ENCODE measurements at places on chromosomes 6 and 20.
A peak's percentile ranks its signal among the peaks of the same experiment; 100 is the strongest.

GRCh38 chr6:135146162-135146934, 34.8 kb upstream of the MYB start:
- no peak for DNase-seq

DNA sequence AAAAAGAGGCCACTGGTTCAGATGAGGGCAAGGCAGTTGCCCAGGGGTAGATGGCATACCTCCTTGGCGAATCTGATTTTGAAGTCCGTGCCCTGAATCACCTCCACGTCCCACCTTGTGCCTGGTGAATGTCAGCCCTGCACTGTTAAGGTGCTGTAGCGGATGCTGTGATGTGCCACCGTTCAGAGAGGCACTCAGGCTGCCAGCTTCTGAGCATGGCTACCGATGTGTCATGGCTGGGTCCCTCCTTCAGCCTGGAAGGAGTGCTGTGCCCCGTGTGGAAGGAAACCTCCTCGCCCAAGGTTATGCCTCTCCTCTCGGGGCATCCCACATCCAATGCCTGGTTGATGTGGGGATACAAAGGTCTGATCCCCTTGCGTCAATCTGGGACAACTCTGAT, 43.6 kb downstream of the UST start:
- DNase-seq: no peak

DNA sequence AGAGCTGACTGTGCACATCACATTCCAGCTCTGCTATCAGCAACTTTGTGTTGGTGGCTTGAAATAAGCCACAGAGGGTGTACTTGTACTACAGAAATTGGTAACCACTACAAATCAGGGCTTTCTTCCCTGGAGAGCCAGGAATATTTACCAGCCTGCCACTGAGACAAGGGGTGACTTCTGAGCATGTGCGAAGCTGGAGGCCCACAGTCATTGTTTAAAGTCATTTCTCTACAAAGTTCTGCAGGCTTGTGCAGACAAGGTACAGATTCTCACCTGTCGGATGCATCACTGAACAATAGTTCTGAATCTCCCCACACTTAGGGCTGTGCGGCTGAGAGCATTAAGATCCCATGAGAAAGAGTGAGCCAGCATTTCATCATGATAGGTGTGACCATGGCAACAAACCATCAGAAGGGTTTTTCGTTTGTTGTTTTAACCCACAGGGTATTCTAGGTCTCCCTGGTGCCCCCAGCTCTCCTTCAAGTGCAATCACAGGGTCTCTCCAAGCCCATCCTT, 292.8 kb downstream of the CDC5L start:
- no peak for DNase-seq

- no peak for DNase-seq
Measured at GRCh38 chr6:114718186-114718585, 375.4 kb upstream of the HS3ST5 start.

- no peak for DNase-seq
Measured at GRCh38 chr6:1079525-1079924, 232.4 kb upstream of the FOXQ1 start.

DNA sequence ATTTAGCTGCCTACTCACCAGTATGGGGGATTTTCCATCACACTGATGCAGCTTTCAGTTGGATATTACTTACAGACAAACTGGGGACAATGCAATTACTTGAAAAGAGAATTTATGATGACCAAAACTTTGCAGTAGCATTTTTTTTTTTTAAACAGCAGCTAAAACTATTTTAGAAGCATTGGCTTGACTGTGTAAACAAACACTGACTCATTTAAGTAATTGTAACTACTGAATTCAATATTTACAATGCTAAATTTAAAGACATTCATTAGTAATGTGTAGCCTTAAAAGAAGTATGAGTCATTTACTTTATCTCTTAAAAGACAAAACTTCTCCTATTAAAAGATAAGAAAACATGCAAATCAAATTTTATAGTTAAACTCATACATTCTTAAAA, 295.9 kb upstream of the FERMT1 start:
- DNase-seq: no peak

DNA sequence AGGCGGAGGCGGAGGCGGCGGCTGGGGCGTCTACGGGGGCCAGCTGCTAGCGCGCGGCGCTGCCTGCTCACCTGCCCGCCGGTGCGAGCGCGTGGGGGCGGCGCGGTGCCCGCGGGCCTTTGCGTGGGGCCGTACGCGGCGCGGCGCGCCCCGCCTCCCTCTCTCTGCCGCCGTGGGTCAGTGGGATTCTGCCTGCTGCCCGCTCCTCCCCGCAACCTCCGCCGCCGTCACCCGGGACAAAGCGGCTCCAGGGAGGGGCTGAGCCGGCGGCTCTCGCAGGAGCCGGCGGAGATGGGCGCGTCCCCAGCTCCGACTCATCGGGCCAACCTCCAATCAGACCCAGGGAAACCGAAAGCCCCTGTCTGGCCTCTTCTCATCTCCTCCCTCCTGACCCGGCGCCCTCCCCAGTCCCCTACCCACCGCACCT, at the start of gene RCAN2:
TSS of gene RCAN2 (minus strand) at position 249 of the 427 bp plus-strand sequence.
- DNase-seq: peak; percentile 62

DNA sequence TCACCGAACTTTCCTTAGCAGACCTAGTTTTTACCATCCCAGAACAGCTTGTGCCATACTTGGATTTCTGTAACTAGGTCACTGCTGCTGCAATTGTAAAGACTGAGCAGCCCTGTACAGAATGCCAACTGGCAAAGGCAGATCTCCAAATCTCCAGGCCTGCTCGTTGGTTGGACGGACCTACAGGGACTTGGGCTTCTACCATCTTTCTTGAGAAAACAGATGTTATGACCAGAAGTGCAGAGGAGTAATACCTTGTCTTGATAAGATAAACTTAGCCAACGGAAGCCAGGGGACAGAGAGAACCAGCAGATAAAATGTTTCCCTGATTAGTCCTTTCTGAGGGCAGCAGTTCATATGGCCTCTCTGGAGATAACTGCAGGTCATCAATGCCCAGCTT, 304.1 kb downstream of the RFPL4B start:
- no peak for DNase-seq

GRCh38 chr6:106103728-106104109, 17.6 kb downstream of the PRDM1 start:
- no peak for DNase-seq

DNA sequence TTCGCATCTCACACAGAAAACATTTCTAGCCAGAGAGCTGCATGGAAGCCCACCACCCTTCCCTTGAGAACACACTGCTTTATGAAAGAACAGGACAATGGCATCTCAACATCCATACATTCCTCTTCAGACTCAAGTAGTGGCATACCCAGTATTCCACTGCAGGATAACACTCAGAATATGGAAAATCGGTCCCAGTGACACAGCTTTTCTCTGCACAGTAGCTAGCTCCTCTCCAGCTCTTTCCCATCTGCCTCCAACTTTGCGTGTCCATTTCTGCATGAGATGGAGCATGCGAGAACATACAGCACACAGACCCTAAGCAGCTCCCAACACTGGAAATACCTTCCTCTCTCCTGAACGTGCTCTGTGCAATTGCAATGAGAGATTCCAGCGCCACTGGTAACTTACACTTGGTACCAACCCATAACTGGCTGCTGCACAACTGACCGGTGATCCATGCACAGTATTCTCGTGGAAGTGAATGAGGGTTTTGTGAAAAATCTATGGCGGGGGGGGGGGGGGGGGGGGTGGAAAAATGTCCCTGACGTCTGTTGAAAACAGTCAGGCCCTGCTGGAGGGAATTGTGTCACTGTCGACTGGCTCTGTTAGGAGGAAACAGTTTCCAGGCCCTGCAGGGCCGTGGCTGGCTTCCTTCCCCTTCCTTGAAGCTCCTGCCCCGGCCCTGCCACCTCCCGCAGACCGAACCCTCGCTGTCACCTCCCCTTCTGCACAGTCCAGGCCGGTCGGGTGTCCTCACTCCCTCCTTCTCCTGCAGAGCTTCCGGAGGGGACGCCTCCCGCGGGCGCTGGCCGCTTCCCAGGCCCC, 265.9 kb upstream of the QKI start:
- DNase-seq: no peak

DNA sequence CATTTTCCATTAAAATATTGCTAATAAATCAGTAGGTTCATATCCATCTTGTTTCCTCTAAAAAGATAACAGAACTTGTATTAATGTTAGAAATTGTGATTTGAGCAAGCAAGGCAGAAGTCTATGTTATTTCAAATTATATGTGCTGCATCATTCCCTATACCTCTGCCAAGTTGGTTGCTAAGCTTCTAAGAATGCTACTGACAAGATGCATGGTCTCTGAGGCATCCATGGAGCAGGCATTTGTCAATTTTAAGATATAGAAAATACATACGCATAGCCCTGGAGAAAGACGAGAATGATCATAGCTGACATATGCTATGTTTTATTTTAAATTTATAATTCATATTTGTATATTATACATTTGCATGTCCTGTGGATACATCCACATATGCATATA, 168.3 kb upstream of the THEMIS start:
- no peak for DNase-seq

- no peak for DNase-seq
Measured at GRCh38 chr6:52330470-52330869, 31.5 kb upstream of the PAQR8 start.

DNA sequence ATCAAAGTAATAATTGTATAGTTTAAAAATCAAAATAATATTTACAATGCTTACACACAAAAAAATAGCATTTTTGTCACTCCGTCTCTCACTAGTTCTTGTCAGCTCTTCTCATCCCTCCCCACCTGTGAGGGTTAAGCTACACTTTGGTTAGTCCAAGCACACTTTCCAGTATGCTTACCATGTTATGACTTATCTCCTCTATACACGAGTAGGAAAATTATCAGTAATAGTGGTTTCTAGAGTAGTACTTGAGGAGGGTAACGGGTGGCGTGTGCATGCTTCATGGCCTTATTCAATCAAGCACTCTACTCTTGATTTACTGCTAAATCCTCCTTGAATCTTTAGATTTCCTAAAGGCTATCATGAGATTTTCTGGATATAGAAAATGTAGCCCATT, 443.7 kb downstream of the UTRN start:
- DNase-seq: no peak

DNA sequence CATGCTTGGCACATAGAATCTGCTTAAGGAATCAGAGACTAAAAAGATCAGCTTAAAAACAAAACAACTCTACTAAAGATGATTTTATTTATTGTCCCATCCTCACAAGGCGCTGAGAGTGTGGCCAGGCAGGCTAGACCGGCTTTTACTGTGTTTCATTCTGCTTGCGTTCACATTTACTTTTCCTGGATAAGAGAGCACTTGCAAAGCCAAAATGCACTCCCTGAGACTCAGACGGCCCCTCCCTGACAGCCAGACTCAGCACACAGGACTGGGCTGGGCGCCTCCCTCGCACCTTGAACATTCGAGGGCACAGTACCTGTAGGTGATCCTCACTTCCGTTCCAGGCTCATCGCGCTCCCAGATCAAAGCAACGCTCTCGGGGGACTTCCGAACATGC, 10.2 kb downstream of the ACSS1 start:
- no peak for DNase-seq

DNA sequence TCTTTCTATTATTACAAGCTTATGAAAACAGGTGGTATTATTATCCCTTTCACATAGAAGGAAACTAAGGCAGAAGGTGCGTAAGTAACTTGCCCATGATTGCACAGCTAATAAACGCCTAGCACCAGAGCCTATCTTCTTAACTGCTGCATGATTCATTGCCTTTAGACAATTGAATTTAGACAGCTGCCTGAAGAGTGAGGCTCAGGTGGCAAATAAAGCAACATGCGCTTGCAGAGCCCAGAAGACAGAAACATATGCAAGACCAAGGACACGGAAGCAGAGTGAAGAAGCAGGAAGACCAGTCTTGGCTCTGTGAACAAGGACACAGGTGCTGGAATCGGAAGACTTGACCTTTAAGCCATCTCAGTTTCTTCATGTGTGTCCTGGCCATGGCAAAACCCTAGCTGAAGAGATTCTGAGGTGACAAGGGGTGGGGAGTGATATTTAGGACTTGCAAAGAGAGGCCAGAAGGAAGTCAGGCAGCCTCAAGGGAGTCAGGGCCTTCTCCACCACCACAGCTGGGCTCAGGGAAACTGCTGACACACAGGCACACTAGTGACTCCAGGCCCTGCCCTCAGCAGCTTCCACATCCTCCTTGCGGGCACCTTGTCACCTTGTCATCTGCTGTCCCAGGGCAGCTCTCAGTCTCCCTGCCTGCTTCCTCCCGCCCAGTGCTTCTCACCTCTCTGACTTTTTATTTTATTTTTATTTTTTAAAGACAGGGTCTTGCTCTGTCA, 91.7 kb upstream of the SLC22A16 start:
- DNase-seq: no peak

DNA sequence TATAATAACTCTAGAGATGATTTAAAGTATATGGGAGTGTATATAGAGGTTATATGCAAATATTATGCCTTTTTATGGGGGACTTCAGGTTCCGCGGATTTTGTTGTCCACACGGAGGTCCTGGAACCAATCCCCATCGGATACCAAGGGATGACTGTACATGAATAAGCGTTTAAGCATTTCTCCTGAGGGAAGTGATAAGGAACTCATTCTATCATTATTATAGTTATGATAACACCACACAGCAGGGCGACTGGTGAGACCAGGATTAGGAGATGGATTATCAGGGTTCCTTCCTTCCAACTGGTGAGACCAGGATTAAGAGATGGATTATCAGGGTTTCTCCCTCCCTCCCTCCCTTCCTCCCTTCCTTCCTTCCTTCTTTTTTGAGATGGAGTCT, 6.6 kb downstream of the ECI2 start:
- DNase-seq: no peak

GRCh38 chr20:39706184-39706663, 744.1 kb downstream of the DHX35 start:
- DNase-seq: no peak

DNA sequence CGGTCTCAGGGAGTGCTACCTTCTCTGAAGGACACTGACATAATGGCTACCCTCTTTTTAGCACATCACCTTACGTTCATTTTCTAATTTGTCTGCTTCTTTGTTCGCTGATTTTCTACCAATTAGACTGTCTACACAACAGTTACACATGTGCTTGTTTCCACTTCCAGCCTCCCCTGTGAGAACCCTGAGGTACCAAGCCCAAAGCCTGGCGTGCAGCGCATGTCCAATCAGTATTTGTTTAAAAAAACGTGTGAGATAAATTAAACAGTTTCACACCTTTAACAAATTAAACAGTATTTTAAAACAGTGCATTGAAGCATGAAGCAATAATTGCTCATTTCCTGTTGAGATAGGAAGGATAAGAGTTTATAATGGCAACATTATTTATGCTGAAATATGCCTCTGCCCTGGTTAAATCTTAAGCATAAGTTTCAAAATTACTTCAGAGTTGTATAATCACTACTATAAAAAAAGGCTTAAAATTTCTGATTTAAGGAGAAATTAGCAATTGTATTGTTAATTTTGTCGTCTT, 88.9 kb downstream of the MAP3K5 start:
- DNase-seq: no peak

DNA sequence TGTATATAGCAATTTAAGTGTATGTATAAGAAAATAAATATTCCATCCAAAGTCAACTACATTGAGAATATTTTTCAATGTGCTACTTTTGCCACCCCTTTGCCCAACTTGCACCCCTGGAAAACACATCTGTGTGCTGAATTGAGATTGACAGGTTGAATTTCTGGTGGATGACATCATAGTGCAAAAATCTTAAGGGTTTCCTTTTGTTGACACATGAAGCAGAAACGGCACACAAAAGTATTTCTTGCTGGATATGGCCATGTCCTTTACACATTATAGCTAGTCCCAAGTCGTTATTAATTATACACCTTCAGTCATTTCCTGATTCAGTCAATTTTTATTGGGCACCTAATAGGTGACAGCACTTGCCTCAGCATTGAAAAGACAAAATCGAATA, 188.7 kb upstream of the FBXL4 start:
- DNase-seq: no peak

- no peak for DNase-seq
Measured at GRCh38 chr6:46953921-46954320, 32.2 kb upstream of the ADGRF5 start.

GRCh38 chr6:16358531-16359138, 120.2 kb downstream of the GMPR start:
- DNase-seq: no peak
